ENCODE measurements at places on chromosomes 16 and 17.

GRCh38 chr16:11093572-11094074 lies 149.3 kb downstream of the CLEC16A start:
- no peak overlapping the region for H3K27ac ChIP-seq
- H3K36me3 ChIP-seq = no peaks in the 10 kb centered on the region
- peaks cover 11% of the 10 kb centered on the region for H3K4me1 ChIP-seq
- H3K4me3 ChIP-seq = no peak overlapping the region

DNA sequence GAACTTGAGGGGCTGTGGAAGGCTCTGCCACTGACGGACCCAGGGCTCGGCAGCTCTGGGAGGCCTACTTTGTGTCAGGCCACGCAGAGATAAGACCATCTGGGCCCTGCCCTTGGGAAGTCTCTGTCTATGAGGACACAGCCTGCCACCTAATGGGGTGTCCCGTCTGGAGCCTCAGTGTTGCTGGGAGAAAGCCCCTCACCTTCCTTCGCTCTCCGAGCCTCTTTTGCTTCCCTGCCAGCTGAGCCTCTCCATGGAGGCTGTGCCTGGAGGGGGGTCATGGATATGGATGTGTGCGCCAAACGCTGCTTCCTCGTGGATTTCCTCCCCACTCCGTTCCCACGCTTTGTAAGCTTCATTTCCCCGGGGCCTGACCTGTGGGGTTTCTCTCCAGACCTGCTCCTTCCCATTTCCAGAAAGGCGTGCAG lies 228.8 kb downstream of the SEC14L1 start:
- H3K4me1 ChIP-seq = peaks cover 40% of the 10 kb centered on the region
- peak overlapping the region; percentile 88 for H3K27ac ChIP-seq
- no peak overlapping the region for H3K4me3 ChIP-seq

- H3K4me3 ChIP-seq = no peak overlapping the region
- DNase-seq = no peak
- no peak overlapping the region for H3K27ac ChIP-seq
- H3K27me3 ChIP-seq = no peaks in the 10 kb centered on the region
- H3K4me1 ChIP-seq = no peaks in the 10 kb centered on the region
- H3K36me3 ChIP-seq = no peaks in the 10 kb centered on the region
These were observed 292.6 kb upstream of the SOX9 start for GRCh38 chr17:71828182-71828596.

DNA sequence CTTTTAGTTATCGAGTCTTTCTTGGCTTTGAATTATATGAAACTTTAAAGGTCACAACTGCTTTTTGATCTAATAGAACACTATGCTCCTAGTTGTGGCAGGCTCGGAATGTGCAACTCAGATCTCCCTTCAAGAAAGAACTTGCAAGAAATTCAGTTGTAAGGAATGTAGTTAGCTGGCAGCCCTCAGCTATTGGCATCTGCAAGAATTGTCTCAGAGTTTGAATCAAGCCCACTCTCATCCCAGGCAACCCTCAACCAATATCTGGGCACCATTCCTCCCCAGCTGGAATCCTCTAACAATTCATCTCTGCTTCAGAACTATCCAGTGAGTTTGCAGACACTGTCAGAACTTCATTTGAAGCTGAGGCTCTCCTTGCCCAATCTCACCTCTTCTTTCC lies 447.2 kb downstream of the KIF2B start:
- H3K27ac ChIP-seq = no peak overlapping the region
- no peak for DNase-seq
- no peak overlapping the region for H3K4me3 ChIP-seq
- H3K27me3 ChIP-seq = no peaks in the 10 kb centered on the region

DNA sequence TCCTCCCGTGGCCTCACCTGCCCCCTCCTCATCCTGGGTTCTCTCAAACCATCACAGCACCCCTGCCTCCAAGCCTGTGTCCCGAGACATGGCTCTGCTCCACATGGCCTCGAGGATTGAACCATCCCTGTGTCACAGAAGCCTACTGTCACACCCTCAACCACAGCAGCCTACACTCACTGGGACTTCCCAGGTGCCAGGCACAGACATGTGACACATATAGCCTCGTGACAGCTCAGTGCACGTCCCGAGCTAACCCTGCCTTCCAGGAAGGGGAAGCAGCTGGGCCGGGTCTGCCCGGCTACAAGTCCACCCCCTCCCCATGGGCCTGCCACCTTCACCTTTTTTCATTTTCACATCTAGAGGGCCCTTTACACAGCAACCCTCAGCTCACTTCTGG lies 238.3 kb downstream of the CPPED1 start:
- DNase-seq = no peak
- peaks cover 38% of the 10 kb centered on the region for H3K36me3 ChIP-seq
- H3K27ac ChIP-seq = no peak overlapping the region
- H3K27me3 ChIP-seq = no peaks in the 10 kb centered on the region

- no peak overlapping the region for H3K27ac ChIP-seq
- no peaks in the 10 kb centered on the region for H3K36me3 ChIP-seq
- H3K4me3 ChIP-seq = no peak overlapping the region
- H3K27me3 ChIP-seq = peaks cover 6% of the 10 kb centered on the region
- H3K4me1 ChIP-seq = no peaks in the 10 kb centered on the region
- no peak for DNase-seq
These were observed 1.3 kb upstream of the CCL4L2 start for GRCh38 chr17:36209575-36209974.

DNA sequence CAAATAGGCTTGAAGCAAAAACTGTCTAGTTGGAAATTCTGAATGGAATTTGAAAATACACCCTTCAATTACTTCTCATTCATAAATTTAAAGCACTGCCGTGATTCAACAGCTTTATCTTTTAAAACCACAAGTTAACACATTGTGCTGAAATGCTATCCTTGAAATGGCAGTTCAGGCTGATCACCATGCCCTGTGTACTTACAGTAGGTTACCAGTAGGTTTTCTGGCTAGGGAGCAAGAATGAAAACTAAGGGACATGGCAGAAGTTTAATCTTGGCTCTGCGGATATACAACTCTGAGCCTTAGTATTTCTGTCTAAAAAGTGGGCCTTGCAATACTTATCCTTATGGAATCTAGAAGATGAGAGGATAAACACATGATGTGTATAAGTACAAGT lies 28.0 kb downstream of the NXPH3 start:
- H3K36me3 ChIP-seq = peaks cover 49% of the 10 kb centered on the region
- no peaks in the 10 kb centered on the region for H3K4me1 ChIP-seq
- no peaks in the 10 kb centered on the region for H3K27me3 ChIP-seq
- no peak overlapping the region for H3K4me3 ChIP-seq
- peak overlapping the region; percentile 53 for H3K27ac ChIP-seq
- no peak for DNase-seq

DNA sequence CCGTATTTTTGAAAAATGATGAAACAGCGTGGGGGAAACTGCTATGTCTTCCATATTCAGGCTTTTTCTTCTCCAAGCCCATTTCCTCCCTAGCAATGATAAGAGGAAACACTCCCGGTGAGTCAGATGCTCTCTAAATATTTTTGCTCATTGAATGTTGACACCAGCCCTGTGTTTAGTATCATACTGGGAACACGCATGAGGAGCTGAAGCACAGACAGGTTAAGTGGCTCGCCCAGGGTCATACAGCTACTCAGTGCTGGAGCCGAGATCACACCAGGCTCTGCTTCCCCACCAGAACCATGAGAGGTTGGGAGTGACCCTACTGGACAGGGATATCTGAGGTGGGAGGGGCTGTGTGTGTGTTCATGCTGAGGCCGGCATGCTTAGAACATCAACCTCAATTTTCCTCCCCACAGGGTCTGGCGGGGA lies 37.8 kb upstream of the ADGRG1 start:
- H3K27ac ChIP-seq = no peak overlapping the region
- H3K27me3 ChIP-seq = peaks cover 35% of the 10 kb centered on the region
- H3K36me3 ChIP-seq = no peaks in the 10 kb centered on the region
- DNase-seq = no peak
- H3K4me1 ChIP-seq = no peaks in the 10 kb centered on the region
